ENCODE measurements at places on chromosomes 2 and 18. TPM values are rescaled to one million over a fixed set of nuclear protein-coding genes. Genes with fewer than 3 reads are reported as not detected.

Gene INPP5D
- 247 TPM for total RNA-seq

DNA sequence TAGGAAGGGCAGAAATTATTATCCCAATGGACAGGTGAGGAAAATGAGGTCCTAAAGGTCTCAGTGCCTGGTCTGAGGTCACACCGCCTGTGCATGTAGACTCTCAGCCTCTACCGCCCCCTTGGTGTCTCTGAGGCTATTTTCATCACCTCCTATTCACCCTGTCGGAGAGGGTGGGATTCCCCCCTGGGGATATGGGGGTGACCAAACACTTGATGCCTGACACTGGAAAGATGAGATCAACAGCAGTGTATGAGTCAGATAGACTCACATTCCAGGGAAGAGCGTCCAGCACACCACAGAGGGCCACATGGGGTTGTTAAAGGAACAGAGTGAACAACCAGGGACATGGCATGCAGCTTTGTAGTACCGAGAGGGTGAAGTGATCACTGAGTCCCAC is 199.7 kb downstream of the SMAD2 start:
- no peak overlapping the region for H3K27ac ChIP-seq
- H3K27me3 ChIP-seq, result peaks cover 22% of the 10 kb centered on the region
- H3K36me3 ChIP-seq, result no peaks in the 10 kb centered on the region
- H3K4me3 ChIP-seq, result no peak overlapping the region
- H3K4me1 ChIP-seq, result no peaks in the 10 kb centered on the region

GRCh38 chr2:83916559-83916958 is 542.5 kb downstream of the SUCLG1 start:
- H3K4me1 ChIP-seq, result no peaks in the 10 kb centered on the region
- H3K4me3 ChIP-seq, result no peak overlapping the region
- H3K36me3 ChIP-seq, result no peaks in the 10 kb centered on the region
- DNase-seq, result no peak

Gene LGALSL
- 2.2 TPM for total RNA-seq

Gene IL1F10
- total RNA-seq, result not detected

DNA sequence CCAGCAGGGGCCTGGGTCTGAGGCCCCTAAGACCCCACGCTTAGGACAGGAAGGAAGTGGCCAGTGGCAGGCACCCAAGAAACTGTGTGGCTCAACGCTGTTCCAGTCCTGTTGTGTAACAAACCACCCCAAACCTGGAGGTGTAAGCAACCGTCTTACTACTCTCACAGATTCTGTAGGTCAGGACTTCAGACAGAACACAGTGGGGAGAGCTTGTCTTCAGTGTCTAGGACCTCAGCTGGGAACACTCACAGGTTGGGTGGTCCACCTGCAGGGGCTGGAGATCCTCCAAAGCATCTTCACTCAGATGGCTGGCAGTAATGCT is 123.0 kb downstream of the KLHL29 start:
- H3K4me3 ChIP-seq, result no peak overlapping the region
- H3K27ac ChIP-seq, result no peak overlapping the region
- H3K36me3 ChIP-seq, result no peaks in the 10 kb centered on the region
- no peak for DNase-seq

DNA sequence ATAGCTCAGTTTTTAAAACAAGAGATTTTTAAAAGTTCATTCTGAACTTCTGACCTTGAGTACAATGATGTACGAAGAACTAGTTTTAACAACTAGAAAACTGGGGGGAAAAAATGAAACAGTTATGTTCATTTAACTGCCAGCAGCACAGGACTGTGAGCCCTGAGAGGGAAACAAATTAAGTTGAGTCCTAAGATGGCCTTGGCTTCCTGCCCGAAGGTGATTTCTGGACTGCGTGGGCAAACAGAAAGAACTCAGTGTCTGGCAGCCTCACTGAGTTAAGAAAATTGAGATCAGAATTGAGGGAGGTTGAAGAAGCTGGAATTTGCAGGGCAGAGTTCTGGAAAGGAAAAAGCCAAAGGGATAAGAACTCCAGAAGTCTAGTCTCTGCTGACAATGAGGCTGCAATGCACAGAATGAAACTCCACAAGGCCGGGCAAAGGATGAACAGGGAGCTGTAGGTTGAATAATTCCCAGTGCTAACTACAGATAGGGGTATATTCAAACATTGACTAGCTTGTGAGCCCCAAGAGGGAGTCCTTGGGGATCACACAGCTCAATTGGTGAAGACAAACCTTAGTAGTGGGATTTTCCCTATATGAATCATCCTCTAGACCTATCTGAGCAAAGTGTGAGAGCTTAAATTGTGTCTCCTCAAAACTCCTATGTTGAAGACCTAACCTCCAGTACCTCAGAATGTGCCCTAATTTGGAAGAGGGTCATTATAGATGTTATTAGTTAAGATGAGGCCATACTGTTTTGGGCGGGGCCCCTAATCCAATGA is 13.1 kb upstream of the CRACDL start:
- no peak for DNase-seq
- peaks cover 27% of the 10 kb centered on the region for H3K27me3 ChIP-seq
- no peaks in the 10 kb centered on the region for H3K4me1 ChIP-seq
- H3K4me3 ChIP-seq, result no peak overlapping the region

- DNase-seq, result no peak
- H3K36me3 ChIP-seq, result no peaks in the 10 kb centered on the region
- no peak overlapping the region for H3K4me3 ChIP-seq
- H3K4me1 ChIP-seq, result no peaks in the 10 kb centered on the region
- no peak overlapping the region for H3K27ac ChIP-seq
Measured at GRCh38 chr2:26581991-26582842, 58.9 kb downstream of the CIB4 start.

Gene OSBPL6
- not detected for total RNA-seq

Gene SPIRE1
- 2.5 TPM for total RNA-seq

GRCh38 chr2:232976176-232976575 is 36.9 kb downstream of the NGEF start:
- H3K4me1 ChIP-seq, result no peaks in the 10 kb centered on the region
- H3K27me3 ChIP-seq, result peaks cover 16% of the 10 kb centered on the region
- DNase-seq, result no peak
- no peak overlapping the region for H3K4me3 ChIP-seq
- H3K27ac ChIP-seq, result no peak overlapping the region

GRCh38 chr2:46679761-46680160 is 200.4 kb downstream of the TMEM247 start:
- no peak overlapping the region for H3K27ac ChIP-seq
- peaks cover 48% of the 10 kb centered on the region for H3K4me1 ChIP-seq
- no peak for DNase-seq
- no peak overlapping the region for H3K4me3 ChIP-seq

- H3K27me3 ChIP-seq, result peaks cover 15% of the 10 kb centered on the region
- no peaks in the 10 kb centered on the region for H3K36me3 ChIP-seq
- no peaks in the 10 kb centered on the region for H3K4me1 ChIP-seq
- no peak overlapping the region for H3K27ac ChIP-seq
- H3K4me3 ChIP-seq, result no peak overlapping the region
Measured at GRCh38 chr18:25365242-25365641, 13.3 kb upstream of the ZNF521 start.

DNA sequence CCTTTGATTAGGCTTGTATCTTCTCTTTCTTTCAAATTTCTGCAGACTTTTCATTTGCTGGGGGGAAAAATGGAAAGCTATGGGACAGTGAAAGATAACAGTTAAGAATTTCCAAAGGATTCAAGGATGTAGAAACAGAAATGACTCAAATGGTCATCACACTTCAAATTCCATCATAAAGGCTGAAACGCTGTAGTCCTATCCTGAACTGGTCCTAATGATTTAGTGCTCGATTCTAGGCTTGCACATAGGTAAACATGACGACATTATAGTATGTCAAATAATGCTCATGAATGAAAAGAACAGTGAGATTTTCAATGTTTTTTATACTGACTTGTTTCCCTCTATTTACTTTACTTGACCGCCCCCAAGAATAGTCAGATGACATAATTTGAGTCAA is 15.7 kb upstream of the MMADHC start:
- no peak for DNase-seq
- H3K27me3 ChIP-seq, result peaks cover 11% of the 10 kb centered on the region
- no peak overlapping the region for H3K27ac ChIP-seq
- no peak overlapping the region for H3K4me3 ChIP-seq
- no peaks in the 10 kb centered on the region for H3K36me3 ChIP-seq

- H3K4me3 ChIP-seq, result no peak overlapping the region
- H3K36me3 ChIP-seq, result peaks cover 5% of the 10 kb centered on the region
- no peaks in the 10 kb centered on the region for H3K27me3 ChIP-seq
- peaks cover 2% of the 10 kb centered on the region for H3K4me1 ChIP-seq
- DNase-seq, result no peak
Measured at GRCh38 chr2:205730701-205731582, 48.6 kb downstream of the NRP2 start.

Gene PDK1
- 14.8 TPM for total RNA-seq

- H3K4me3 ChIP-seq, result no peak overlapping the region
- no peak overlapping the region for H3K27ac ChIP-seq
- DNase-seq, result no peak
- H3K27me3 ChIP-seq, result peaks cover 6% of the 10 kb centered on the region
- H3K36me3 ChIP-seq, result no peaks in the 10 kb centered on the region
Measured at GRCh38 chr18:74097803-74098202, 49.8 kb downstream of the FBXO15 start.

Gene PLEK
- 138 TPM for total RNA-seq

Gene ARL5A
- 51.0 TPM for total RNA-seq

Gene UBE2E3
- total RNA-seq, result 33.1 TPM

DNA sequence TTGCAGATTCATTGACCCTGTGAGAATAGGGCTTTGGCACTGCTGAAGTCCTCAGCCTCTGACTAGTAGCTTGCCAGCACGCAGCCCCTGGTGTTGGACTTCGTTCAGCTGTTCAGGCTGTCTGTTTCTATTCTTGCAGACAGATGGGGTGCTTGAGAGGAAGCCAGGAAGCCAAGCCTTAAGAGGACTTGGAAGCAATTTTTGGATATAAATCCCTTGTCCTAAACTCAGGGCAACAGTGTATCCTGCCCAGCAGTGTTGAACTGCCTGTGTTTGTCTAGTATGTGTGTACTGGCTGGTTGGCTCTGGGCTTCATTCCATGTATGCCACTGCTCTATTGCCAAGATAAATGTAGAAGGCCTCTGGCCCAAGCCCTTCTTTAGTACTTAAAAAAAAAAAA is 108.6 kb downstream of the COMMD1 start:
- peaks cover 14% of the 10 kb centered on the region for H3K4me1 ChIP-seq
- DNase-seq, result no peak
- H3K4me3 ChIP-seq, result no peak overlapping the region
- H3K27me3 ChIP-seq, result no peaks in the 10 kb centered on the region
- no peak overlapping the region for H3K27ac ChIP-seq

Gene HSPE1
- 116 TPM for total RNA-seq

- H3K4me1 ChIP-seq, result no peaks in the 10 kb centered on the region
- H3K36me3 ChIP-seq, result no peaks in the 10 kb centered on the region
- H3K27me3 ChIP-seq, result peaks cover 4% of the 10 kb centered on the region
- H3K4me3 ChIP-seq, result no peak overlapping the region
Measured at GRCh38 chr2:178279142-178279541, 84.8 kb downstream of the OSBPL6 start.

- DNase-seq, result no peak
- H3K27ac ChIP-seq, result no peak overlapping the region
- H3K36me3 ChIP-seq, result peaks cover 35% of the 10 kb centered on the region
- H3K4me3 ChIP-seq, result no peak overlapping the region
- no peaks in the 10 kb centered on the region for H3K27me3 ChIP-seq
Measured at GRCh38 chr2:226887940-226888339, 52.1 kb downstream of the RHBDD1 start.

- H3K27me3 ChIP-seq, result peaks cover 21% of the 10 kb centered on the region
- H3K27ac ChIP-seq, result no peak overlapping the region
- H3K36me3 ChIP-seq, result no peaks in the 10 kb centered on the region
- peaks cover 3% of the 10 kb centered on the region for H3K4me1 ChIP-seq
- no peak overlapping the region for H3K4me3 ChIP-seq
Measured at GRCh38 chr18:48002933-48003365, 72.5 kb upstream of the SMAD2 start.

DNA sequence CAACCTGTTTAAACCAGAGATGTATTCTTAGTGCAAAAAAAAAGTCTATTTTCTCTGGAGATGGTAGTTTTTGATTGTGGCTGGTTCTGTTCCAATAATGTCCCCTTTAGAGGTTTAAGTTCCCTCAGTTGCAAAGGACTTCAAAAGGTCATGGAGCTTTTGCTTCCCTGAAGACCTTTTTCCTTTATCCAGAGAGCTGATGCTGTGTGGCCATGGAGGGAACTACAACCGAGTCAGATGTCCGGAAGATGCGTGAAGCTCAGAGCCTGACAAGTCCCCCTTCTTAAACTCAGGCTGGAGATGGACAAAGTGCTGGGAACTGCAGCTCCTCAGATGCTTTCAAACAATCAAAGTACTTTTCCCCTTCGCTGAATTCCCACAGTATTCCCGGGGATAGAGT is 176.1 kb downstream of the TMEM18 start:
- no peaks in the 10 kb centered on the region for H3K36me3 ChIP-seq
- no peaks in the 10 kb centered on the region for H3K4me1 ChIP-seq
- H3K4me3 ChIP-seq, result no peak overlapping the region
- no peak for DNase-seq

Gene APCDD1
- 0.15 TPM for total RNA-seq

Gene RAB17
- total RNA-seq, result not detected

GRCh38 chr2:151852260-151853069 is 24.2 kb upstream of the ARL5A start:
- no peaks in the 10 kb centered on the region for H3K27me3 ChIP-seq
- H3K27ac ChIP-seq, result no peak overlapping the region
- H3K4me1 ChIP-seq, result peaks cover 4% of the 10 kb centered on the region
- no peaks in the 10 kb centered on the region for H3K36me3 ChIP-seq

DNA sequence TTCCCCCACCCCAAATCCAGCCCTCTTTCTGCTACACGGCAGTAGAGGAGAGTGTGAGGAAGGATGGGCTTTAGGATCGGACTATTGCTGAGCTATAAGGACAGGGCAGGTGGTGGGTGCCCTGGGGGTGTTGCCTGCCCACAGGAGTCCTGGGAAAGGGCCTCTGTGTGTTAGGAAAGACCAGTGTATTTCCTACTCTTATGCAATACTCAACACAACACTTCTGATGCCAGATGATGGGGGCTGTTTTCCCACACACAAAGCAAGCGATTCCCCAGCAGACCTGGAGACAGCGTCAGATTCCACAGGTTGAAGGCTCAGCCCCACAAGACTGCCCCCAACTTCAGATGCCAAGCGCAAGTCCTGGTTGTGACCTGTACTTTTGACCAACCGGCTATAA is 91.0 kb upstream of the LCLAT1 start:
- peaks cover 5% of the 10 kb centered on the region for H3K4me1 ChIP-seq
- H3K36me3 ChIP-seq, result no peaks in the 10 kb centered on the region
- H3K27ac ChIP-seq, result no peak overlapping the region
- H3K4me3 ChIP-seq, result no peak overlapping the region
- H3K27me3 ChIP-seq, result no peaks in the 10 kb centered on the region

- H3K27ac ChIP-seq, result no peak overlapping the region
- H3K27me3 ChIP-seq, result no peaks in the 10 kb centered on the region
- no peaks in the 10 kb centered on the region for H3K4me1 ChIP-seq
- no peak overlapping the region for H3K4me3 ChIP-seq
- DNase-seq, result no peak
- H3K36me3 ChIP-seq, result no peaks in the 10 kb centered on the region
Measured at GRCh38 chr18:1999387-1999786, 571.9 kb downstream of the METTL4 start.

Gene B3GNT7
- 23.7 TPM for total RNA-seq

GRCh38 chr18:67710639-67711038 is 194.1 kb upstream of the DSEL start:
- no peaks in the 10 kb centered on the region for H3K27me3 ChIP-seq
- DNase-seq, result no peak
- H3K36me3 ChIP-seq, result no peaks in the 10 kb centered on the region
- H3K27ac ChIP-seq, result no peak overlapping the region
